ENCODE measurements at places on chromosomes 2 and 18.

DNA sequence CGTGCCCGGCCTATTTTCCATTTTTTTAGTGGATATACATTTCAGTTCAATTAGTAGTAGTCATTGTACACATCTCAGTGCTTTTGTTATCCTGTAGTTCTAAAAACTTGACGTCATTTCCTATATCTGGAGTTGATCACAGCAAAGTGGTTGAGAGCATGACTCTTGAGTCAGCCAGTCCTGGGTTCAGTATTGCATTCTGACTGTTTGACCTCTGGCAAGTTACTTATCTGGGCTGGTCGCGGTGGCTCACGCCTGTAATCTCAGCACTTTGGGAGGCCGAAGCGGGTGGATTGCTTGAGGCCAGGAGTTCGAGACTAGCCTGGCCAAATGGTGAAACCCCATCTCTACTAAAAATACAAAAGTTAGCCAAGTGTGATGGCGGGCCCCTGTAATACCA, 50.4 kb upstream of the PPM1B start:
- DNase-seq: no peak

DNA sequence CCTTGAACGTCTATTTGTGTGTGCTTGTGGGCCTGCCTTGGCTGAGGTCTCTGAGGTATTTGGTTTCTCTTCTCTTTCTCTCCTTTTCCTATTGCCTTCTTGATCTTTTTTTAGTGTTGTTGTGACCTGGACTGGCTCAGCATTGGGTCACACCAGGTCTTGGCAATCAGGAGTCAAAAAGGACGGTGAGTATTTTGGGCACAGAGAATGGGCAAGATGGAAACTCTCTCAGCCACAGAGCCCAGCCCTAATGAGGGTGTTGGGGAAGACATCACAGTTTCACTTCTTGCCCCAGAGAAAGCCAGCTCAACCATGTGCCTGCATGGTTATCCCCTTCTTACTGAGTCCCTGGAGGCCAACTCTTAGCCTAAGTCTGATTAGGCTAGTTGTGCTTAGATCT, 13.7 kb upstream of the INO80C start:
- DNase-seq: no peak

GRCh38 chr2:12686708-12687283, 29.9 kb upstream of the TRIB2 start:
- no peak for DNase-seq

DNA sequence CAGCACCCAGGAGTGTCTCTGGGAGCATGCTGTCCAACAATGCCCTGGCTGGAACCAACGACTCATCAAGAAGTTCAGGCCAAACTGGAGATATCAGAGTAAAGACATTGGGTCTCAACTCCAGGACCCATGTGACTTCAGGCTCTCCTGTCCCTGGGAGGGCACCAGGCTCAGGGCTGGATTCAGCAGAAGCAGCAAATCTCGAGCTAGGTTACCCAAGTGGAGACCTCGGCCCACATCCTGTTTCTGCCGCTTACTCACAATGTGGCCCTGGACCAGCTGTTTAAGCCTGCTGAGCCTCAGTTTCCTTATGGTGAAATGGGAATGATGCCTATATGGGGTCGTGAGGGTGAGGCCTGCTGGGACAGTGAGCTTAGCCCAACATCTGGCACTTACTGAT, 9.3 kb upstream of the OTOF start:
- no peak for DNase-seq

- DNase-seq: no peak
These were observed 124.5 kb downstream of the SMAD7 start for GRCh38 chr18:48826271-48826670.

DNA sequence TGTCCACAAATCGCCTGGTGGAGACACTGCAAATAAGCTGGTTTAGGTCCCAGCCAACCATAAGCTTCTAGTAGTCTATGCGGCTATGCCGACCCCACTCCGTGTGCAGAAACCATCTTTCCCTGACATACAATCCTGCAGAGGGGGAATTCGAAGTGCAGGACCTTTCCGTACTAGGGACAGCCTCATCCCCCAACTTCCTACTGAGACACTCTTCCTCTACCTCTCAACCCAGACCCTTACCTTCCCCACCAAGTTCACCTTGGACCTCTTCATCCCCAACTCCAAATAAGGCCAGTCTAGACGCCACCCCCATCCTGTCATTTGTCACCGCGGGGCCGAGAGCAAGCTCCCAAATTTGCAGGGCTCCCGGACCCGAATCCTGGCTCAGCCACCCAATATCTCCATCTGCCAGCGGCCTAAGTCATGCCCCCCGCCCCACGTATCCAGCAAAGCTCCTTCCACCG, 496 bp downstream of the SUCLG1 start:
- no peak for DNase-seq

GRCh38 chr2:11540148-11540995, 6.5 kb downstream of the GREB1 start:
- no peak for DNase-seq
